Right atrium auricular region (tissue), 2 donors: ENCODE measurements at places on chromosomes 5 and 9. TPM values are rescaled to one million over a fixed set of nuclear protein-coding genes. Genes with fewer than 3 reads are reported as not detected.

DNA sequence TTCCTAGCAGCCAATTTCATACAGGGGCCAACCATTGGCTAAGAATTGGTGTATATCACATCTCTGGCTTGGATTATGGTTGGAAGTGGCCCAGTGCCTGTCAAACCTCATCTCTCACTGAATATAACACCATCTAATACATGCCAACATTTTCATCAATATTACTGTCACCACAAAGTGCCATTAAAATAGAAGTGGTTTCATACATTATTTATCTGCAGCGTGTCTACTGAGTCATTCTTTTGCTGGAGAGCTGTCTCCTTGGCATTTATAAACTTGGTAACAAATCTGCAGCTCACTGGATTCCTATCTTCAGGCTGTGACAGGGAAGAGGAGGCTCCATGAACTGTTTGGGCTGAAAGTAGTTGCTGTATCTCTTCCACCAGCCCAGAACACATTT, 70.9 kb downstream of the PTTG1 start:
- no peaks in the 10 kb centered on the region for H3K27me3 ChIP-seq
- H3K4me3 ChIP-seq: no peak overlapping the region
- no peaks in the 10 kb centered on the region for H3K4me1 ChIP-seq
- H3K36me3 ChIP-seq: no peaks in the 10 kb centered on the region
- H3K27ac ChIP-seq: no peak overlapping the region

GRCh38 chr9:129290606-129291005, 112.5 kb upstream of the IER5L start:
- no peak overlapping the region for H3K4me3 ChIP-seq
- peak; percentile 28 for DNase-seq
- H3K27ac ChIP-seq: no peak overlapping the region
- no peaks in the 10 kb centered on the region for H3K27me3 ChIP-seq

Gene PCDHAC2
- total RNA-seq: 4.1 TPM

GRCh38 chr9:28197653-28198052, 624.4 kb upstream of the C9orf72 start:
- no peaks in the 10 kb centered on the region for H3K4me1 ChIP-seq
- no peak for DNase-seq
- no peak overlapping the region for H3K27ac ChIP-seq
- H3K27me3 ChIP-seq: no peaks in the 10 kb centered on the region

Gene DNAJC21
- 39.1 TPM for total RNA-seq

- no peak for DNase-seq
- H3K36me3 ChIP-seq: no peaks in the 10 kb centered on the region
- no peaks in the 10 kb centered on the region for H3K27me3 ChIP-seq
- H3K4me3 ChIP-seq: peak overlapping the region; percentile 80
- H3K4me1 ChIP-seq: peaks cover 33% of the 10 kb centered on the region
Observed at GRCh38 chr9:137128862-137129455, 10.0 kb upstream of the GRIN1 start.
